Stimulated activated naive CD8-positive, alpha-beta T cell treated with anti-CD3 and anti-CD28 coated beads, Interleukin-15, amount 100 ng/mL, for 72 hours (primary cell): ENCODE measurements at places on chromosomes 11 and 22.

- no peak for DNase-seq
Observed at GRCh38 chr22:43218786-43219185, 31.9 kb upstream of the TTLL12 start.

DNA sequence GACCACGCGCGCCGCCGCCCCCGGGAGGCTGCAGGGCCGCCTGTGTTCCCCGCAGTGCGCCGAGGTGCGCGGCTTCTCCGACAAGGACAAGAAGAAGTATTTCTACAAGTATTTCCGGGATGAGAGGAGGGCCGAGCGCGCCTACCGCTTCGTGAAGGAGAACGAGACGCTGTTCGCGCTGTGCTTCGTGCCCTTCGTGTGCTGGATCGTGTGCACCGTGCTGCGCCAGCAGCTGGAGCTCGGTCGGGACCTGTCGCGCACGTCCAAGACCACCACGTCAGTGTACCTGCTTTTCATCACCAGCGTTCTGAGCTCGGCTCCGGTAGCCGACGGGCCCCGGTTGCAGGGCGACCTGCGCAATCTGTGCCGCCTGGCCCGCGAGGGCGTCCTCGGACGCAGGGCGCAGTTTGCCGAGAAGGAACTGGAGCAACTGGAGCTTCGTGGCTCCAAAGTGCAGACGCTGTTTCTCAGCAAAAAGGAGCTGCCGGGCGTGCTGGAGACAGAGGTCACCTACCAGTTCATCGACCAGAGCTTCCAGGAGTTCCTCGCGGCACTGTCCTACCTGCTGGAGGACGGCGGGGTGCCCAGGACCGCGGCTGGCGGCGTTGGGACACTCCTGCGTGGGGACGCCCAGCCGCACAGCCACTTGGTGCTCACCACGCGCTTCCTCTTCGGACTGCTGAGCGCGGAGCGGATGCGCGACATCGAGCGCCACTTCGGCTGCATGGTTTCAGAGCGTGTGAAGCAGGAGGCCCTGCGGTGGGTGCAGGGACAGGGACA lies 2.7 kb downstream of the NLRP6 start:
- DNase-seq = peak; percentile 60

DNA sequence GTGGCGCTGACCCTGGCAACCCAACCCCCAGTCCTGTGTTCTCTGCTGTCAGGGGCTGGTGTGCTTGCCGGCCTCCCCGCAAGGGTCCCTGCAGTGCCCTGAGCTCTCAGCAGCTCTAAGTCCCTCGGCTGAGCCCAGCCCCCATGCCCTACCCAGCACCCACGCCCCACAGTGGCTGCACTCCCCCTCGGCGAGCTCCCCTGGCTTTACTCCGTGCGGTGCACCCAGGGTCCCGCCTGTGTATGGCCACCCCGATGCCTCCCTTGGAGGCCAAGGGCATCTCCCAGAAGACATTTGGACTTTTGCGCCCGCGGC lies 72.5 kb upstream of the SHISAL1 start:
- no peak for DNase-seq

- peak; percentile 56 for DNase-seq
Observed at GRCh38 chr11:123302751-123303195, 107.7 kb upstream of the CLMP start.

- DNase-seq = no peak
Observed at GRCh38 chr22:20436768-20437612, 635 bp downstream of the SCARF2 start.

DNA sequence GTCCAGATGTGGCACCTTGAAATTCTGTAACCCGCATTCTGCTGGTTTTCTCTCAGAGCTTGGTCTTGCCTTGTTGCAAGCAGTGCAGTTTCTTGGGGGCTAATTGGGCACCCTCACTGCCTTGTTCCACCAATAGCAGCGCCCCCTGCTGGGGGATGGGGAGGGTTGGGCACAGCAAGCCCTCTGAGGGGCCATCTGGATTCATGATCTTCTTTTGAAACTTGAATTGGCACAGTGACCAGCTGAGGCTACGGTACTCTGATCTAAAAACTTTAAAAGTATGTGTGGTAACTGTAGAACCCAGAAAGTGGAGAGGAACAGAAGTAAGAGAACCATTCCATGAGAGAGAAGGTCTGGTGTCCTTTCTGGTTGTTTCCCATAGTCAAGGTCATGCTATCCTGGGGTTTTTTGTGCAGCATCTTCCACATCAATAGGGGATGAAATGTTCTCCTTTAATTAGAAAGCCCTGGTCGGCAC lies 64.2 kb downstream of the MED15 start:
- peak; percentile 53 for DNase-seq

DNA sequence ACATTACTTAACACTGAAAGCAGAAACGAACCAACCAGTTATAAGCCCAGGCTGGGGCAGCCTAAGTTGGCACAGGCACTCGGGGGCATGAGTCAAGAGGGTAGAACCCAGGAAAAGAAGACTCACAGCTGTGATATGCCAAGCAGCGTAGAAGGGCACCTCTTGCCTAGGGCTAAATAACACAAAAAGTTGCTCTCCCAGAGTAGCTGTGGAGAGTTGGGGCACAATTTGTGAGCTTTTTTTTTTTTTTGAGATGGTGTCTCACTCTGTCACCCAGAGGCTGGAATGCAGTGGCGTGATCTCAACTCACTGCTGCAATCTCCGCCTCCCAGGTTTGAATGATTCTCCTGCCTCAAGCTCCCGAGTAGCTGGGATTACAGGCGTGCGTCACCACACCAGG lies 8.8 kb downstream of the CLMP start:
- DNase-seq = no peak
